ENCODE measurements at places on chromosomes 1 and 21. TPM values are rescaled to one million over a fixed set of nuclear protein-coding genes. Genes with fewer than 3 reads are reported as not detected.

The GOLT1A gene
- not detected for total RNA-seq

The KCNK1 gene
- not detected for total RNA-seq

The CHI3L1 gene
- total RNA-seq, result not detected

The CLIC6 gene
- 0.44 TPM for total RNA-seq

DNA sequence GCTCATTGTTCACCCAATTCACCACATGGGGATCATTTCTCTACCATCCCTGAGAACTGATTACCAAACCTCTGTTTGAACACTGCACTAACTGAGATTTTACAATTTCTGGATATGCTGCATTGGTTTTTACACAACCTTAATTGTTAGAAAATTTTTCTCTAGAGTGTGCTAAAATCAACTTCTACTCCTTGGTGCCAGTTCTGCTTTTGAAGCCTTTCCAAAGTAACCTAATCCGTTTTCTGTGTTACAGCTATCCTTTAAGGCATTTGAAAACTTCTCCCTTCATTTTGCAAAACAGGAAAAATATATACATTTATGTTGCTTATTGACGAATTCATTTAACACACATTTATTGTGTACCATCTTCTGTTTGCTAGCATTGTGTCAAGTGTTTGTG lies 23.7 kb downstream of the SMAP2 start:
- peaks cover 91% of the 10 kb centered on the region for H3K4me1 ChIP-seq
- H3K36me3 ChIP-seq, result peaks cover 31% of the 10 kb centered on the region
- peak overlapping the region; percentile 95 for H3K27ac ChIP-seq
- peak overlapping the region; percentile 52 for H3K4me3 ChIP-seq

All from naive thymus-derived CD8-positive, alpha-beta T cell (primary cell).